ENCODE measurements at places on chromosomes 4 and X.

DNA sequence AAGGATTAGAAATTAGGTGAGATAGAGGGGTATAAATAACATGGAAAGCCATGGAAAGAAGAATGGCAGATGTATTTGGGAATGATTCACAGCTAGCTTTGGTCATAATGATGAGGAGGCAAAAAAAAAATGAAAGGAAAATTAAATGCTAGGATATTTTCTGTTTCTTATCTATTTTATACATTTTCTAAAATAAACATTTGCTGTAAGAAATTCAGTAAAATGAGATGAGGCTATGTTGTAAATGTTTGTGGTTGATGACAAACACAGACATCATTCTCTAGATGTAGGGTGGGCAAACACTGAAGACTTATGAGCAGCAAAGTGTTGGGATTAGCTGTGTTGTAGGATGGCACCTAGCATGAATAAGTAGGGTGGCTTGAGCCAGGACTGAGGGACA is 407.1 kb downstream of the IL15 start:
- no peak for DNase-seq

DNA sequence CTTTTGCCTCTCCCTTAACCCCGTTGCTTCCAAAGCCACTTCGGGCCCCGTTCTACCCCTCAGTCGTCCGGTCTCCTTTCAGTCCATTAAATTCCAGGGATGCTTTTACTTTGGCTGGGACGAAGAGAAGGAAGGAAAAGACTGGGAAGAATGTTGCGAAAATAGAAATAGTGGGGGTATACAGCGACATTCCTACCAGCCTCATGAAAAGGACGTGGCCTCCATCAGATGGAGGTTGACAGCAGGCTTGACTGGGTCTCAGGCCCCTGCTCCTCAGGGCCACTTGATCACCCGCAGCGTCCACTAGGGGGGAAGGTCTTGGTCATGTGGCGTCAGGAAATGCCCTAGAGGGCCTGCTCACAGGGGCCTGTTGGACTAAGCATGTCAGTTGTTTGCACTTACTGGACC is 657 bp upstream of the ANKRD50 start:
- no peak for DNase-seq

GRCh38 chr4:70099206-70099605 is 49.0 kb downstream of the HTN1 start:
- DNase-seq: no peak

DNA sequence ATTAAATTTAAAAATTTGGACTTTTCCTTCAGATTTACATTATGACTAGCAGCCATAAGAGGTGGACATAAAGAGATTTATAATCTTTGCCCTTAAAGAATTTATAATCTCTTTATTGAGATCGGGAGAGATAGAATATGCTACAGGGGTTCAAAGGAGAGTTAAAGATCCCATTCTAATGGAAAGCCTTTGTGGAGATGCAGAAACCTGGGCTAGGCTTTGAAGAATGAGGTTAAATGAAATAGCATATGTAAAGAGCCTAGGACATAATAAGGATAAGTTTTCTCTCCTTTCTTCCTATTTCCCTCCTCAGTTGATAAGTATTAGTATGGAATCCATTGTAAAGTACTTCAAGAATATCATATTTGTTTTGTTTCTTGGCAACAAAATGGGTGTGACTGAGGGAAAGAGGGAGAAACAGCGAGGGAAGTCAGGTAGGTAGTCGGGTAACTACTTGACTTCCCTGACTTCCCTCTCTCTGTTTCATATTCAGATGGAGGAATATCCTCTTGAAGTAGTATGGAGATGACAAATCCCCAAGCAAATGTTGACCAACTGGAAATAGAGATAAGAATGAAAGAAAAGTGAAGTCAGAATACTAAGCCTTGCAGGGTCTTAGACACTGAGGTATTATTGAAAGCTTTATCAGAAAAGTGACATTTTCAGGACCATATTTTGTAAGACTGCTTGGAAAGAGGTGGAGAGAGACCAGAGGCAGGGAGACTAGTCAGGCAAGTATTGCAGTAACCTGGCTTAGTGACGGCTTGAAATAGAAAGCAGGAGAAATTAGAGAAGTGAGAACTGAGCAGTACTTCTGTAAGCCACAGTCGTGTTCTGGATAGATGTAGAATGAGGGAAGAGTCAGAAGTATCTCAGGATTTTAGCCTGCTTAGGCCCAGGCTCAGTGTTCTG is 82.9 kb downstream of the PDLIM5 start:
- no peak for DNase-seq

- no peak for DNase-seq
Observed at GRCh38 chr4:61336488-61336887, 136.4 kb downstream of the ADGRL3 start.

DNA sequence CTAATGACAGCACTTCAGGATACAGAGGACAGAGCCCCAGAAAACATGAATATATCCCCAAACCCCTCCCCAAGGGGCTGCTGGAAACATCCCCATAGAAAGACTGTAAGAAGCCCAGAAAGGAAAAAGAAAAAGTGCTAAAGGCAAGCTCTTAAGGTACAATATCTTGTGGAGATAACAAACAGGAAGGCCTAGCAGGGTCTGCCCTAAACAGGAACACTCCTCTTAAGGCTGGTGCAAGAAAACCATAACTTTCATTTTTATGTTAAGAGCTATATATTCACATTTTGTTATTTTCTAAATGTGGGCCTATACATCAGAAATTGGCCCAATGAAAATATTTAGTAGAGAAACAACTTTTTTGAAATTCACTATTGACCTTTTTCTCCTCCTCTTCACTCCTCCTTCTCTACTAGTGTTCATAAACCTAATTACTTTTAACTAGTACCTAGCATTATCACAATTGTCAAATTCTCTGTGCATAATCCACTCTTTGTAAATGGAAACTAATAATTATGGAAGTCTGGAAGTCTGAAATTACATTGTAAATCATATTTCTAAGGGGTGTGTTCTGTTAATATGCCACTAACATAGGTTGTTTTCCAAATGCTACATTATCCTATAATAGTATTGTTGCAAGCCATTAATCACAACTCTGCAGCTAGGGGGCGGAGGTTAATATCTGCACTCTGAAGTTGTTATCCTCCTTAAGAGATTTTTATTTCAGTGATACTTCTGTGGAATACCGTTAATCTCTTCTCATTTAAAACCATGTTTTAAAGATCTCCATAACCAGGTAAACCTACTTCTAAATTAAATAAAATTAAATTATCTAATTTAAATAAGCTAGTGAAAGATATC is 59.8 kb downstream of the CASK start:
- DNase-seq: no peak

- no peak for DNase-seq
Observed at GRCh38 chr4:122821092-122821491, 5.5 kb upstream of the FGF2 start.

DNA sequence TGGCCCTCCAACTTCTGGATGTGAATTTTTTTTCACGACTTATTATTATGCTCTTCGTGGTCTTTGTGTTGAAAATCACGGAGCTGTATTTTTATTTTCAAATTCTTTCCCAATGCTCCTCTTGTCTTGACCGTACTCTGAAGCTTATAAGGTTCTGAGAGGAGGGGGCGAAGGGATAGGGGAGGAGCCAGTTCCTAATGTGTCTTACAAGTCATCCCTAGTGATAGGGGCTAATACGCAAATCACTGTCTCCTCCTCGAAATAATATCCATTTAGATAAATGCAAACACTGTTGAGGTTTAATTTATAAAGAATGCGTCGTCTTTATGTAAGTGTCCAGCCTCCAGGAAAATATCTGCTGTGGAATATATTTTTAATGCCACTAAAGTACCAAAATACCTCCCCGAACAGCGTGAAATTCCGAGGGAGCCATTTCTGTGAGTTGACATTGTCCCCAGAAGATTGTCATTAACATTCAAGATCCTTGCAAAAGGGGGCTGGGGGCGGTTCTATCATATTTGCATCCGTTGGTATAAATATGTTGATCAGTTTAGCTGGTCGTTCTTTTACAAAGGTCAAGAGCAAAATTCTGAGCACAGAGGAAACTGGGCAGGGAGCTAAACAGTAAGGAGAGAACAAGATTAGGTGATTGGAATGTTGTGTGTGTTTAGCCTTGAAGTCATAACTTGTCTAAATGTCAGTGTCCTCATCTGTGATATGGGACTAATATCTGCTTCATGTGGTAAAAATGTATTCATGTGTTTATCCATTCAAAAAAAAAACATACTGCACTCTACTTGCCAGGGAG is 3.7 kb upstream of the FAT1 start:
- no peak for DNase-seq

GRCh38 chr4:4862071-4862551 is 2.6 kb downstream of the MSX1 start:
- DNase-seq: no peak

DNA sequence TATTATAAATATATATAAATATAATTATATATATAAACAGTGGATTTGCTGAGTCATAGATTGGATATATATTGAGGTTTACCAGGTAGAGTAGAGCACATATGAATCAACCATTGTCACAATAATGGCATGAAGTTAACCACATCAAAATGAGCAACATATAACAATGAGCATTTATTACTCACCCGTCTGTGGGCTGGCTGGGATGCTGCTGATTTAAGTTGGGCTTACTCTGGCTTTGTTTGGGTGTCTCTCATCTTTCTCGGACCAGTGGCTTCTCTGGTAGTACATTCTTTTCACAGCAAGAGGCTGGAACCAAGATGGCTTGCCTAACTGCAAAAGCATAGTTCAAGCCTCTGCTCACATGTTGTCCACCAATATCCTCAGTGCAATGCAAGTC is 111.7 kb upstream of the TAPT1 start:
- no peak for DNase-seq

GRCh38 chrX:138709886-138710791 is 1.4 kb downstream of the FGF13 start:
- DNase-seq: no peak

- no peak for DNase-seq
Observed at GRCh38 chrX:68658530-68658929, 11.1 kb downstream of the STARD8 start.

DNA sequence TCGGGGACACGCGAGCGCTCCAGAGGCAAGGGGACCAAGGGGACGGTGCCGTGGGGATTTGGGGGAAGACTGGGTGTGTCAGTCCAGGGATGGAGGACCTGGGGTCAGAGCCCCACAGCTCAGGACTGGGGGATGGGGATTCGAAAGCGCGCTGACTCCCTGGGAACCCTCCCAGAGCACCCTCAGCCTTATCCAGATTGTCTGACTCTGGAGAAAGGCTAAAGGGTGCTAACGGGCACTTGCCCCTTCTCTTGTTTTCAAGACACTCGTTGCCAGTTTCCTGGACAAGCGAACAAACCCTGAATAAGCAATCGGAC is 1.1 kb downstream of the DOCK11 start:
- DNase-seq: no peak

DNA sequence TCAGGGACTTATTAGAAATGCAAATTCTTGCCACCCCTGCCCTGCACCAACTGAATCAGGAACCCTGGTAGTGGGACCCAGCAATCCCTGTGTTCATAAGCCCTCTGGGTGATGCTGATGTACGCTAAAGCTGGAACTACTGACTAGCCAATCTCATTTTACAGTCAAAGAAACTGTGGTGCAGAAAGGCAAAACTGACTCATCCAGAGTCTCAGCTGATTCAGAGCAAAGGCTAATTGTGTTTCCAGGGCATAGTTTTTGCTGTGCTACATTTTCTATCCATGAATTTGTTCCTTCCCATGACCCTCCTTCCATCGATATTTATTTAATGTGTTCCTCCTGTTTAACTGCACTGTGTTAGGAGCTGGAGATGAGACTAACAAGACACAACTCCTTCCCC is 207.5 kb downstream of the REPS2 start:
- no peak for DNase-seq

DNA sequence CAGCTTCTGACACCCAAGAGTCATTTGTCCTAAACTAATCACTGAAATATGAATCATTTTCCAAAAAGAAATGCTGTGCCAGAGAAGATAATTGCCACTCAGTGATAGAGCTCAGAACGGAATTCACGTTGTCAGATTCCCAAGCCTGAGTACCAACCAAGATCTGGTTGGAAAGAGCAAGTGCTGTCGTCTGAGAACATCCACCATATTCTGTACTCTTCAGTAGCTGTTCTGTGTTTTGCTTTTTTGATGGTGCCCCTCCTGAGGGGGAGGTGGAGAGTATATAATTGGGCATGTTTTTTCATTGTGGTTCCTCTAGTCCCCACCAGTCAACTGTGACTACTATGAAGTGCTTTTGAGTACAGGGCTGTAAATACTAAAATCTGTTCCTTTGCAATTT is 13.2 kb downstream of the RUFY3 start:
- no peak for DNase-seq

DNA sequence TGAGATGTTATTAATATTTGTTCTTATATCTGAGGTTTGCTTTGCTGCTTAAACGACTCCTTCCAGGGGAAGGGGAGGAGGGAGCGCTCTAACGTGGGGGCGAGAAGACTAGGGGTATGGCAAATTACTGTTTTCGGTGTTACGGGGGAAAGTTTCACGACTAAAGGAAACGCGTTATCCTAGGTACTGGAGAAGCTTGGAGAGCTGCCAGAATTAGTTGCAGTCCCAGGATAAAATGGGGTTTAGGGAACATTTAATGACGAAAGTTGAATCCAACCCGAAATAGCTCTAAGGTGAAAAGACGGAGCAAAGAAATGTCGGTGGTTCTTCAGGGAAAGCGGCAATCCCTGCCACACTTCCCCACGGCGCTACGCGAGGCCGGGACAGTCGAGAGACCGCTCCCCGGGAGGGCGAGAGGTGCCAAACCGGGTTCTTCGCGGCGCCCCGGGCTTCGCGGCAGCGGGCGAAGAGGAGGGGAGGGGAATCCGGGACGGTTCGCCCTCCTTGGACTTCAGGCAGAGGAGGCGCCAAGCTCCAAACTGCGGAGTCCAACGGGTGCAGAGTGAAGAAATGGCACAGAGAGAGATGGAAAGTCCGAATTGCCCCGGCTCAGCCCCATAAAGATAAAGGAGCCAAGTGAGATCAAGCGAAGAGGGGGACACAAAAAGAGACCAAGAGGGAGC is 724 bp downstream of the THOC2 start:
- DNase-seq: no peak

- peak; percentile 88 for DNase-seq
Observed at GRCh38 chr4:145734576-145735346, 54.8 kb downstream of the C4orf51 start.

DNA sequence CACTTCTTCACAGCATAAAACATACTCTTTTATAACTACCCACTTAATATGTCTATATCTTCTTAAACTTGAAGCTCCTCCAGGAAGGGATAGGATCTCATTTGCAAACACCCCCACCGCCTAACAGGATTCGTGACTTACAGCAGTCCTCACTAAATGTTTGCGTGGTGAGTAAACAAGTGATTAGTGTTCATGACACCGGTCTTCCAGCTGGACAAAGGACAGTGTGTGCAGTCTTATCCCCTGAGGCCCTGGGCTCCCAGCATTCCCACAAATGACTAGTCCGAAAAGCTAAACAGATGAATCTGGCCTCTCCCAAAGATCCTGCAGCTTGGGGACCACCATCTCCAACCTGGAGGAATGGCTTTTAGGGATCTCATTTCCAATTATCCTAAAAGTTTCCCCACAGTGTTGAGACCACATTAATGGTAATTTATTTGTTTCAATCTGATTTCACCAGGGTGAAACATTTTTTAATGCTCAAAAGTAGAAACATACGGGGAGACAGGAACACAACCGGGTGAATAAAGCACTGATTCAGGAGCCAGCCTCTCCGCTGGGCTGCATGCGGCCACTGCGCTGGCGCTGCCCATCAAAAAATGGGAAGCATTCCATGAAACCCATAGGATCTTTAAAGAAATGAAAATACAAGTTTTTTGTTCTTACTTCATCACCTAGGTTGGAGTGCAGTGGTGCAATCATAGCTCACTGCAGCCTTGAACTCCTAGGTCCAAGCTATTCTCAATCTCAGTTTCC is 69.2 kb downstream of the HADH start:
- no peak for DNase-seq

Data from fibroblast of skin of left quadriceps (primary cell).